ENCODE measurements at places on chromosomes 5 and 9.

DNA sequence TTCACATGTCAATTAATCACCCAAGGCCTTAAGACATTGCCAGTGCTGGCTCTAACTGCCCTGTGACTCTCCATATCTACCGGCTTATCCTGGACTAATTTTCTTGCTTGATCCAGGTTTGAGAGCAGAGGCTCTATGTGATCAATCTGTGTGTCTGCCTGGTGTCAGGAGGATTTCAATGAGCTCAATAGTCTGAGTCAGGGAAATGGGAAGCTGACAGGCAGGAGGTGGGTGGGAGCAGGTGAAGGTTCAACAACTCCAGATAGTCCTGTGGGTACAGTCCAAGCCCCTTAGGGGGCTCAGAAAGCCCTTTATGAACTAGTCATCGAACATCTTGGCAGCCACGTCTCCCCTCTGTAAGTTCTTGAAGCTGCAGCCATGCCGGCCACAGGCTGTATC is 72.2 kb downstream of the SHB start:
- no peak for DNase-seq

DNA sequence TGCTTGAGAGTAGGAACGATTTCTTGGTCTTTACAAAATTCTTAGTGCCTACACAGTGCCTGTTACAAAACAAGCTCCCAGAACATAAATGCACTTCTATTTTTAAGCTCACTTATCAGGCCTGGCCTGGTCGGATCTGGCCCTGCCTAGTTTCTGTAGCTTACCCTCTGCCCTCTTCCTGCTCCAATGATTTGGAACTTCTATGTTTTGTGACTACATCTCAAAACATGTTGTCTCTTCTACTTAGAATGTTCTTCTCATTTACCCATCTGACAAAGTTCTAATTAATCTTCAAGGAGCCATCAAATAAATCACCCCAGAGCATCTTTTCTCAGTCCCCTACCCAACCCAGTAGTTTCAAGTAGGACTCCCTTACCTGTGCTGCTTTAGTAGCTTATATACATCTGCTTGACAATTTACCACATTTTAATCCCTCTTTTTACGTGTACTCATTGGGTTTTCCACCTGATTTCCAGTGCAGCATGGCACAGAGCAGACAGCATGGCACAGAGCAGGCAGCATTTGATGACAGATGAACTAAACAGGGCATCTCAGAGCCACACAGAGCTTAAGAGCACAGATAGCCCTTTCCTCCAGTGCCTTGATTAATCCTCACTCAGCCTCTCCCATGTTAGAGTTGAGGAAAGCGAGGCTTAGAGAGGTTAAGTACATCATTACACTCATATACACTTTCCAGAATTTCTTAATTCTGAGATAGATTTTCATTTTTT is 171.9 kb downstream of the MAPKAP1 start:
- no peak for DNase-seq

DNA sequence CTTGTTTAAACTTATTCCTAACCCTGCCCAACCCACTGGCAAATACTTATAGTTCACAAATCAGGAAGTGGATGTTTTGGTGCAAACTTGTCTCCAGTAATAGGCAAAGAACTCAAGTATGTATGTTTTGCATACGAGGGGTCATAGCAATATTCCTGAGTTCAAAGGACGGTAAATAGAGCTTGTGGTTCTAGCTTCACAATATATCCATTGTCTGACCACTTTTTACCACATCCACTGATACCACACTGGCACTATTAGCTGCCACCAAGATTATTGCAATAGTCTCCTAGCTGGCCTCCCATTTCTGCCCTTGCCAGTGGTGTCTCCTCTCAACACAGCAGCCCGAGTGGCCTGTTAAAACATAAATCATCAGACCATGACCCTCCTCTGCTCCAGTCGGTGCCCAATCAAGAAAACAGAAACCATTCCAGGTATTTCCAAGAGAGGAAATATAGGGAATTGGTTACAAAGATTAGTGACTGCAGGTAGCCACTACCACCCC is 17.0 kb downstream of the GRXCR2 start:
- no peak for DNase-seq

DNA sequence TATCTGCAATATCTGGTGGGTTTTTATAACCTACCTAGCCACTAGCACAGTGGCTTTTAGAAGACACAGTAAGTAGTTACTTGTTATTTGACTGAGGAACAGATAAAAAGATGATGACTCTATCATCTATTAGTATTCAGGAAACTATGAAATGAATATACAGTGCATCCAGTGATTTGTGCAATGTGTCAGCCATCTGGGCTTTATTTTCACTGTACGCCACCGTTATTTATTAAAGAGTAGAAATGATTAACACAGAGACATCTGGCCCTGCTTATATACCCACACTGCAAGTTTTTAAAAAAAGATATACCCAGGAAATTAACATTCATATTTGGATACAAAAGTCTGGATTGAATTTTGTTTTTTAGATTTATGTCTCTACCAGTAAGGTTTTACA is 408.4 kb downstream of the PDE4D start:
- no peak for DNase-seq

DNA sequence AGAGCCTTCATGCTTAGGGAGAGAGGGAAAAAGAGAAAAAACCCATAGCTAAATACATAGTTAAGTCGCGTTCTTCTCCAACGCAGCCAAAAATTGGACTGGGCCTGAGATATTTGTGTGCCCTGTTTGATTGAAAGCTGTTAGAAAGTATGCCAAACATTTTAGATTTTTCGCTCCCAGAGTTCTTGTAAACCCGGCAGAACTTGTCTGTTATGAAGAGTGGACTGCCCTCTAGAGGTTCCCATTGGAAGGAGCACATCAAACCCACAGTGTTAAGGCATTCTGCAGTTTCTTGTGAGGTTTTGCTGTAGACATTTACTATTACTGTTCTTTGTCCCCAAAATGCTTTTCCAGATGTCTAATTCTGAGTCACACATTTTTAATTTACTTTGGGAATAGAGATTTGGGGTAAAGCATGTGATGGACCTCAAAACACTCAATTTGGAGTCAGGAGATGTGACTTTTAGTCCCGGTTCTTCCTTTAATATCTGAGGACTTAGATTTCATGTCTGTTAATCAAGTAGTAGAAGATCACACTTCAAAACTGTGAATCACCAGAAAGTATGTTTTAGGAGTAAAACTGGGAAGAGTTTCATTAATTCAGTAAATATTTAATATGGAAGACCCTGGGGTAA is 96.6 kb downstream of the PCSK1 start:
- DNase-seq, result peak; percentile 65

DNA sequence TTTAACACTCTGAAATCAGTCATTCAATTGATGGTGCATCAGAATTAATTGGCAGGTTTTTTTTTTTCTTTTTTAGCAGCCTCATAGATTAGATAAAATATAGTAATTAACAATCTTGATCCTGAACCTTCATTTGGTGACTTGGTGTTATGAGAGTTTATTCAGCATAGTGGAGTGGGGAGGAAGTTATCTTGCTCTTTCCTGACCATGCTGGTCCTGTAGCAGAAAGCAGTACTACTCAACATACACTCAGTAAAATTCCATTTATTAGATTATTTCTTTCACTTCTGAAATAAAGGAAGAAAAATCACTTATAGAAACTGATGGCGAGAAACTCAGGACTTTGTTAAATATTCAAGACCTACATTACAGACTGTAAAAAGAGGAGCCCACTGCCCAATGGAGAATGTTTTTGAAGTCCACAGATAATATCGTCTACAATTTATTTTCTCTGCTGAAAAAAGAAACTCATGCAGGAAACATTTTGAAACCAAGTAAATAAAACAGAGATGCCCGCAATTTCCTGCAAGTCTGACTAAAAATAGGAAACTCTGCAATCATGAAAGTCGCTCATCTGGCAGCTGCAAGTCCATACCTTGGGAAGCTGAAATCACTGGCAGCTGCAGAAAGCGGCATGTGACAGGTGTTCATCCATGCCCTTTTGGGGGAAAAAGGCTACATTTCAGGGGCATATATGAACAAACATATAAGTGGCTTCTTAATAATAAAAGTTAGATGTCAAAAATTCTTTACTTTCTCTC is 233.2 kb upstream of the RFX3 start:
- DNase-seq, result no peak

GRCh38 chr9:126275386-126276001 is 51.1 kb upstream of the MVB12B start:
- no peak for DNase-seq

DNA sequence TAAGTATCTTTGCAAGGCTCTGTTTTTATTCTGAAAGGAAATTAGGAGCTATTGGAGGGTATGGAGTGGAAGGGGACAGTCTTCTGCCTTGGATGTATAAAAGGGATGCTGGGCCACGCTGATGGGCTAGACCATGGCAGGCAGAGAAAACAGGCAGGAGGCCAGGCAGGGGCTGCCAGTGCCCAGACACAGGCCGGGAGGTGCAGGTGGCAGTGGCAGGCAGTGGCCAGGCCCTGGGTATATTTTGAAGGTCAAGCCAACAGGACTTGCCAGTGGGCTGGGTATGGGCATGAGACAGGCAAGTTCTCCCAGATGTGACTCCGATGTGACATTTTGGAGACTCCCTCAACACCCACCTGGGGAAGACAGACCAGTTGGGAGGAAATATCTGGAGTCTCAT is 131.9 kb downstream of the KCNIP1 start:
- no peak for DNase-seq

DNA sequence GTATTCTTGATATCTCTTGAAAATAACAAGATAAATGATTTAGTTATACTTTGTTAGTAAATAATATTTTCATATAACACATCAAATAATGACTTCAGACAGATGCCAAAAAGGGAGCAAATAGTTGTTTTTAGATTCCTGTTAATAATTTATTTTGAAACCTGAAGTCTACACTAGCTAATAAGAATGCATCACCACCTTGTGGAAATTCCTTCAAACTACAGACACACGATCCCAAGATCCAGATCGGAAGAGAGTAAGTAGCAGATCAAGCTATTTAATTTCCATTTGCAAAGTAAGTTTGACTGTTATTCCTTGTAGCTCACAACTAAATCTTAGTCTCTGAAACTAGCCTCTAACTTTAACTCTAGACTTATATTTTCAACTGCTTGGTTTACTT is 35.5 kb upstream of the ISL1 start:
- DNase-seq, result no peak

DNA sequence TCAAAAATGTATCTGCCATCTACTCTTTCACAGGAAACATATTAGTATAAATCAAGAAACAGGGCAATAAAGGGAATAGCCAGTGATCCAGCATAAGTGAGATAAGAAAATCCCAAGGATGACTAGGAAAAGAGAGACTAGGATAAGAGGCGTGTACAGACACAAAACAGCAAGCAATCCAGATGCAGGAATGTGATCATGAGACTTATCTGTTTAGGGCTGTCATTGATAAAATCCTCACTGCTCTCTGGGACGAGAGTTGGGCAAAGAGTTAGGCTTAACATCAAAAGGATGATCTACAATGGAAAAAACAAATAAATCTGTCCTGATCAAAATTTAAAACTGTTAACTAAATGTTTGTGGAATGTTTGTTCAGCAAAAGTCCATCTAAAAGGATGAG is 1156.8 kb upstream of the C9orf72 start:
- DNase-seq, result no peak

- DNase-seq, result no peak
These were observed 43.3 kb downstream of the IZUMO3 start for GRCh38 chr9:24502206-24502937.

GRCh38 chr9:109499631-109500410 is 1.7 kb upstream of the PTPN3 start:
- DNase-seq, result peak; percentile 26

GRCh38 chr9:116705531-116705930 is 18.4 kb downstream of the TRIM32 start:
- DNase-seq, result no peak

- no peak for DNase-seq
These were observed 113.1 kb downstream of the DNAH5 start for GRCh38 chr5:13831351-13831750.

DNA sequence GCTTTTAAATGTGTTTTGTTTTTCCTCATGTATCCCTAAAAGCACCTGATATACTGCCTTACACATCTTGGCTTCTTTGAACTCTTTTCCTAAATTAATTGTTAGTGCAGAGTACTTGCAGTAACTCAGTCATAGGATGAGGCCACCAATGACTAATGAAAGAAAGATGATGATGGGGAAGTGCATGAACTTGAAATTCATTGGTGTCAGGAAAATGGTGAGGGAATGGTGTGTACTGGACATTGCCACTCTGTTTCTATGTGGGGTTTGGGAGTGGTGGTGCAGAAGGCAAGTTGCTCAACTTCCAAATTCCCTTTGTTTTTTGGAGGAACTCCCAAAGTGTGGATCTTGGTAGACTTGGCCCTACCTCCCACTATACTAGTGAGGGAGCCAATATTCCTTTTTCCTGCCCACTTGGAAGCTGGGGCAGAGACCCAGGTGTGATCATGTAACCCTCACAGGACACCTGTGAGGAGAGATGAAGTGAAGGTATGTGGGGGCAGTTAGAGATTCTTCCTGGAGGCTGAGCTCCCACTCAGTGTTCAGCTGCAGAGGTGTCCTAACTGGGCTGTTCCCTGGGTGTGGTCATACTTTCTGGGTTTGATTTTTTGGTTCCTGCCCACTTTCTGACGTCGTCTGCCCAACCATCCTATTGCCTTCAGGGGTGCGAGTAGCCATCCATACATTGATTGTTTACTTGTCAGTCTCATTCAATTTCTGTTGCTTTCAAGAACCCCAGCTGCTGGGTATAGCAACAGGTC is 298.5 kb downstream of the MAST4 start:
- DNase-seq, result no peak

DNA sequence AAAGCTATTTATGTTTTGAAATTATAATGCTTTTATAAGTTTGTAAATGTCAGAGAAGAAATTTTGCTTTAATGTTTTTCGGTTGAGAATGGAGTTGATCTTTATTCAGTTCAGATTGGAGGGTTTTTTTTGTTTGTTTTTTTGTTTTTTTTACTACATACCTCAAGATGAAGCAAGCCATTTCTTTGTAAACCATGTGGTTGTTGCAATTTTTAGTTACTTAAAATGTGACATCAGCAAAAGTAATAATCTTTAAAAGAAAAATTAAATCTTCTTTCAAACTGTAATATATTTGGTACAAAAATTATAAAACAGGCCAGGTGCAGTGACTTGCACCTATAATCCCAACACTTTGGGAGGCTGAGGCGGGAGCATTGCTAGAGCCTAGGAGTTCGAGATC is 102.6 kb downstream of the CDC42SE2 start:
- DNase-seq, result no peak

- DNase-seq, result no peak
These were observed 67.1 kb downstream of the RETREG1 start for GRCh38 chr5:16549491-16550206.

GRCh38 chr5:160242145-160242544 is 12.8 kb downstream of the FABP6 start:
- DNase-seq, result no peak

- DNase-seq, result no peak
These were observed 96.0 kb upstream of the FSTL4 start for GRCh38 chr5:133708331-133708850.

- DNase-seq, result no peak
These were observed 6.7 kb upstream of the CDH6 start for GRCh38 chr5:31186672-31187267.

- no peak for DNase-seq
These were observed 65.4 kb downstream of the DRD1 start for GRCh38 chr5:175378444-175379028.
